ENCODE measurements at places on chromosomes 1 and 21.

GRCh38 chr1:1564268-1564667 is 10.4 kb downstream of the SSU72 start:
- ATAC-seq: no peak

DNA sequence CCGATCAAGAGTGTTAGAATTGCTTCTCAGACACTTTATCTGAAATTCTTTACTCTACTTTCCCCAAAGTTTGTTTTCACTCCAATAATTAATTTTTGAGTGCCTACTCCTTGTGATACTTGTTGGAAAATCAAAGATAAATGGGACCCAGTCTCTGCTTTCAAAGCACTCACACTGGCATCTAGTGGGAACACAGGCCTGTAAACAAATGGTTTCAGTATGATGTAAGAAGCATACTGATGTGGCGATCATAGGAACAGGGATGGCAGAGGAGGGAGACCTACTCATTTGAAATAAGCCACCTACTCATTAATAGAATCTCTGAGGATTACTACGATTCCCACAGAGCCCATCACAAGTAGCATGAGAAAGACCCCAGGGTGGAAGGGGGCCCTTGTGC is 273.7 kb upstream of the ST6GALNAC5 start:
- ATAC-seq: no peak

GRCh38 chr21:45847870-45848269 is 133.7 kb upstream of the COL6A1 start:
- peak; percentile 40 for ATAC-seq

GRCh38 chr1:162135271-162135775 is 65.8 kb downstream of the NOS1AP start:
- ATAC-seq: no peak
